ENCODE measurements at places on chromosomes 13 and 19.

- DNase-seq = no peak
These were observed 8.0 kb downstream of the IRF3 start for GRCh38 chr19:49657493-49658138.

DNA sequence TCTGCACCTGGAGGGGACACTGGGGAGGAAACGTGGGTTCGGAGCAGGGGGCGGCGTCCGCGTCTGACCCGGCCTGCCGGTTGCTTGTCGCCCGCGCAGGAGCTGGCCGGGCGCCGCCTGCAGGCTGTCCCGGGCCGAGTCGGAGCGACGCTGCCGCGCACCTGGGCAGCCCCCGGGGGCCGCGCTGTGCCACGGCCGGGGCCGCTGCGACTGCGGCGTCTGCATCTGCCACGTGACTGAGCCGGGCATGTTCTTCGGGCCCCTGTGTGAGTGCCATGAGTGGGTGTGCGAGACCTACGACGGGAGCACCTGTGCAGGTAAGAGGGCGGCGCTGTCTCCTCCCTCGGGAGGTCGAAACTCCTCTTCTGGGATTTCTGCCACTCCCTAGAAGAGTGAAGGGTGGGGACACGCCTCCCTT is 1.3 kb downstream of the ITGBL1 start:
- no peak for DNase-seq

DNA sequence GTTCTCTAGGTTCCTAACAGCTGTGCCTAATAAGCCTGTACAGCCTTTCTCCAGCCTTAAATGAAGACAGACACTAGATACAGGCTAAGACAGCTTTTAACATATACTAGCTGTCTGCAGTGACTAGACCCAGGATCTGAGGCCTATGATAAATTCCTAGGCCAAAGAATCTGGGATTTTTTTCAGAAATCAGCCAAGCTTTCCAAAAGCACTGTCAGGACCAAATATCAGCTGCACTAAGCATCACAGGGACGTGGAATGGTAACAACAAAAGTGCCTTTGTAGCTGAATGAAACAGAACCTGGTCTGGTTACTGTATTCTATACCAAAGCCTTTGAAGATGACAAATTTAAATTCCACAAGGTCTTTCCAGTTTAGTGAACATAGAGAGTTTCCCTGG is 77.9 kb upstream of the DOCK9 start:
- no peak for DNase-seq

DNA sequence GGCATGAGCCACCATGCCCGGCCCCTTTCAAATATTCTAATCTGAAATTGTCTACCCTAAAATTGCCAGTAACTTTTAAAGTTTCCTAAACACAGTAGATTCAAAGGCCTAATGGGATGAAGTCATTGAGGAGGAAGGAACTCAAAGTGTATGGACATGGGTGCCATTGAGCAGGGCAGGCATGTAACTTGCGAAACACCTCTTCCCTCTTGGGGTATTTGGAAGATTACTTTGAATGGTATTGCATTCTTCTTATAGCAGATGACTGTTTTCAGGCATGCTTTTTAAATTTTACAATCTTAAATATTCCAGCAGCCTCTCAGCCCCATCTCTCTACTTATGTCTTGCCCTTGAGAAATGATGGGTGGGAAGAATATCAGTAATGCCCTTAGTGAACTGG is 21.0 kb downstream of the TM9SF2 start:
- DNase-seq = peak; percentile 62

DNA sequence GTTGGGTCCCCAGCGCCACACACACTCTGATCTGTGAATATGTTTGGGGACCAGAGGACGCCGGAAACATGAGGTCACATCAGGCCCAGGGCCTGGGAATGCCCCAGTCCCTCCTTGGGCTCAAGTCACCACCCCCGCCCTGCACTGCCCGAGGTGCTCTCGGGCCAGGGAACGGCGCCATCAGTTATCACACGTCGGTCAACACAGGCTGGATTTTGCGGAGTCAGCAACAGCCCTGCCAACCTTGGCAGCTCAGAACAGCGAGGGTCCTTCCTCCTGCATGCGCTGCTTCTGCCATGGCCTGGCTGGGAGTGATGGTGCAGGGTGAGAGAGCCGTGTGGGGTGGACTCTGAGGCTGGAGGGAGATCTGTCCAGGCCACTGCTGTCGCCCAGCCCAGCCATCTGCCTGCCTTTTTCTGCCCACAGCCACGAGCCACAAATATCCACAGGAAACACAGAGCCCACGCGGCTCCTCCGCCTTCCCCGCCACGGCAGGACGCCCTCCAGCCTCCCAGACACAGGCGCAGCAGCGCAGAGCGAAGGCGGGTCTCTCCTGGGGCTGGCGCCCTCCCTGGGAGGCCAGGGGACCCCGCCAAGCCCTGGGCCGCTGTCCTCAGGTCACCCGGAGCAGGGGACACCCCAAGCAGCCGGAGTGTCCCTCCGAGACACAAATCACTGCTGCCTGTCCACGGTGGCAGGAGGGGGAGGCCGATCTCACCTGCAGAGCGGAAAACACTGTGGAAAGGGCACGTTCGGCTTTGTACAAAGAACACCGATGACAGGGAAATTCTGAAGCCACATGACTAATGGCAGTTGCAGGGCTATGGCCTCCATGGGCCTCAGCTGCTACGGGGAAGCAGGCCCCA is 31.6 kb upstream of the CACTIN start:
- DNase-seq = no peak

DNA sequence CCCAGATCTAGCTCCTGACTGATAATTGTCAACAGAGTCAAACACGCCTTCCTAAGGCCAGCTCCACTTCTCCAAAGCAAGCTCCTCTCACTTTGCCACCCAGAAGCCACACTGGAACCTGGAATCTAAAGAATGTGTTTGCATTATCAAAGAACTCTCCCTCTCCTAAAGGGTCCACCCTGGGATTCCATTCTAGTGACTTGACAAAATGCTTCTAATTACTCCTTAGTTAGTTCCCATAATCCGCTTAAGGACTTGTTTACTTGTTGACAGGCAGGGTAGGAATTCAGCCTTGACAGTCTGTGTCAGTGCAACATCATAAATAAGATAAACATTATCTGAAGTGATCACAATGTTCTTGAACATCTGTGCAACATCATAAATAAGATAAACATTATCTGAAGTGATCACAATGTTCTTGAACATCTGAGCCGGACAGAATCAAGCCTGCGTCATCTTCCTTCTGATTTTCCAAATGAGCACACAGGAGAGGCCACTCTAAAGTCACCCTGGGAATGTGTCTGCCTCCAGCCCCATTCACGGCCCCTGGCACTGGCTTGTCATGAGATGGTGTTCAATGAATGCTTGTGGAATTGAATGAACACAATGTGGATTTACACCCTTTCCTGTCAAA is 512.1 kb downstream of the IRS2 start:
- peak; percentile 89 for DNase-seq

GRCh38 chr13:113863524-113864272 is at the start of gene GAS6:
GAS6 (minus strand) TSS chr13:113864076; CDS start chr13:113863920, 156 bp downstream.
- DNase-seq = peak; percentile 35

- DNase-seq = peak; percentile 80
These were observed 279.8 kb downstream of the DNAJC15 start for GRCh38 chr13:43303033-43303729.

DNA sequence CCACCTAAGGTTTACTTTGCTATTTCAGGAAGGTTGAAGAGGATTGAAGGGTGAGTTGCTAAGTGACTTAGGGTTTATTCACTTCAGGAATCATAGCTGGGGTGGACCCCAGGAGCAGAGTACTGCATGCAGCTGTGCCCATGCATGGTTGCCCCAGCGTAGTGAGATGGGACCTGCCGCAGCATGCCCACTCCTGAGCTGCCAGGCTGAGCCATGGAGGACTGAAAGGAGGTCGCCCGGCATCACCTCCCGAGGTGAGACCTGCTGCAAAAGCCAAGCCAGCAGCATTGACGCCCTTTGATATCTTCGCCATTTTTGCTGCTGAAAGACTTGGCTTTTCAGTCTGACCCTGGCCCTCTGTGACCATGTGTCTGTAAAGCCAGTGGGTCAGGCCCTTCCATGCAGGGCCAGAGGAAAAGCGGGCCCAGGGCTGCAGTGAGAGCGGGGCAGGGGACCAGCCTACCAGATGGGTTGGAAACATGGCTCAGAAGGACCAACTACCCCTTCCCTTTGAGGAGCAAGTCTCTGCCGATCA is 9.9 kb downstream of the POP4 start:
- DNase-seq = no peak

DNA sequence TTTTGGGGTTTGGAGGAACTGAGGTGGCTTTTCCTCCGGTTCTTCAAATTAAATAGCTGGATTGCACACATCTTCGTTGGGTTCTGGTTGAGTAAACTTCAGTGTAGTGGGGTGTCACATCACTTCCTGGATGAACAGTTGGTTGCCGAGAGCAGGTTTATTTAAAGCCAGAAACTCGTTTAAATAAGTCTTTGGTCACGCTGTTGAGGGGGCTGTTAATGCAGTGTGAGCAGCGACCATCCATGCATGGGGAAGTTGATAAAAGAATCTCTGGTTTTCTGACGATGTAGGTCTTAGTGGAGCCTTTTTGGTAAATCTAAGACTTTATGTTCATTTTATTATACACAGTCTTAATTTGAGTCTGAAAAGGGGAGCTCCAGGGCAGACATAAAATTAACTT is 351.2 kb upstream of the ARGLU1 start:
- DNase-seq = peak; percentile 16

DNA sequence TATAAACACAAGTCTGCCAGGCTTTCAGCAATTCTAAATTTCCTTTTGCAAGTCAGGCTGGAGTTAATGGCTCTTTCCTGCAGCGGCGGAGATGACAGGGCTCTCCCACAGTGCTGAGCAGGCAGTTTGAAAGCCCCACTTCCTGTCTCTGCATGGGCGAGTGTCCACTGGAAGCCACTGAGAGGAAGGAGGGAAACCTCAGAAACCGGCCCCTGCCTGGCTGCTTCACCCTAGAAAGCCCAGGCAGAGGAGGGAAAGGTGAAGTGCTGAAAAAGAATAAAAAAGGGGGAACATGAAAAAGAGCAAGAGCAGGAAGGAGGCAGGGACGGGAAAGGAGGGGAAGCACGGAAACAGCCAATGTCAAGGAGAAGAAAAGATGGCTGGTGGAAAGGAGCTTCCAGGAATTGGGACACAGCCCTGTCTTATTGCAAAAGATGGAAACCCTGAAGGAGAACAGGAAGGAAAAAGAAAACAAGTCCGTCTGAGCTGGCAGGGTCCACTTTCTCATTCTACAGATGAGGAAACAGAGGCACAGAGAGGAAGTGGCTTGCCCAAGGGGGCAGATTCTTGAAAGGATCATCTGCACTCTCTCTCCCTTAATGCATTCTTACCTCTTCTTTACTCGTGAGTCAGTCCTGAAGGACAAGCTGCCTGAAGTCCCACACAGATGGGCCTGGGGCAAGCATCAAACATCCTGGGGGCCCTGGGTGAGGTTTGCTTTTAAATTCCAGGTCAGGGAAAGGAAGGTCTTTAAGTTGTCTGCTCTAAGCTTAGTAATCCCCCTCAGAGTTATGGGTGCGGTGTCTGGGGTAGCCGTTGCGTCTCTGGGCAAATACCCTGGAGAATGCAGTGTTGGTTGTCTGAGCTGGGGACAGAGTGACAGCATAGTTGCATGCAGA is 38.8 kb upstream of the ALOX5AP start:
- DNase-seq = no peak

DNA sequence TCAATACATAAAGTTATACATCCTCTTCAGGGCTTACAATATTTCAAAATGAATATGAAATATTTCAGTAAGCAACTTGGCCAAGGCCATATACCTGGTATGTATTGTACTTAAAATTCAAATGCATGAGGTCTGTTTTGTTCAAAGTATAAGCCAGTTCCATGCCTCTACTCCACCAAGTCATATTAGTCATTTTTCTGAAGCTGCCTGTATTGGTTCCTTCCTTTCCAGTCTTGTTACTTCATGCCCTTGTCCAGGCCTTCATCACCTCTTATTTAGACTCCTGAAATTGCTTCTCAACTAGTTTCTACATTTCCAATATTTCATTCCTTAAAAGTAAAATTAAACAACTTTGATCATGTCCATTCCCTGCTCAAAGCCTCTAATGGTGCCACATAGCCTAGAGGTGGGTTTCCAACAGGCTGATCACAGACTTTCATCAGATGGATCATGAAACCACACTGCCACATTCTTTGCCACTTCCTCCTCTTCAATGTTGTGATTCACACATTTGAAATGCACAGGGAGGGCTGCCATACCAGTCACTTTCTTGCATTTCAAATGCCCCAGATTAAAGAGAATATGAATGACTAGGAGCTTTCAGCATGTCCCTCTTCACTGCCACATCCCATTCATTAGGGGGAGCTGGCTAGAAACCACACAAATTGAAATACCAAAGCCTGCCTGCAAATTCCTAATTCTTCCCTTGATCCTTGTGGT is 424.1 kb upstream of the DACH1 start:
- DNase-seq = peak; percentile 44

GRCh38 chr13:74256969-74257368 is 122.8 kb upstream of the KLF12 start:
- DNase-seq = no peak

GRCh38 chr13:46317120-46317519 is 69.9 kb downstream of the RUBCNL start:
- peak; percentile 59 for DNase-seq

GRCh38 chr13:35954207-35954560 is 177.0 kb downstream of the DCLK1 start:
- no peak for DNase-seq

- DNase-seq = no peak
These were observed 375.3 kb downstream of the MTUS2 start for GRCh38 chr13:29195456-29195855.

DNA sequence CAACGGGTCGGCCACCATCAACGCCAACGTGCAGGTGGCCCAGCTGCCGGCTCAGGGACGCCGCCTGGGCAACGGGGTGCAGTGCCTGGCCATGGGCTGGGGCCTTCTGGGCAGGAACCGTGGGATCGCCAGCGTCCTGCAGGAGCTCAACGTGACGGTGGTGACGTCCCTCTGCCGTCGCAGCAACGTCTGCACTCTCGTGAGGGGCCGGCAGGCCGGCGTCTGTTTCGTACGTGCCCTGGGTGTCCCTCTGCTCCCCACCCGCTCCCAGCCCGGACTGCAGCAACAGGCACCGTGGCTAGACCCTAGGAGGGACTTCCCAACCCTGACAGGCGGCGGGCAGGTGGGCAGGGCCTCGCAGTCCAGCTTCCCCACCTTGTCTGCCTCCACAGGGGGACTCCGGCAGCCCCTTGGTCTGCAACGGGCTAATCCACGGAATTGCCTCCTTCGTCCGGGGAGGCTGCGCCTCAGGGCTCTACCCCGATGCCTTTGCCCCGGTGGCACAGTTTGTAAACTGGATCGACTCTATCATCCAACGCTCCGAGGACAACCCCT is 3.5 kb downstream of the ELANE start:
- no peak for DNase-seq

- no peak for DNase-seq
These were observed 124.4 kb downstream of the RNF17 start for GRCh38 chr13:24888291-24888931.

GRCh38 chr19:7742575-7742974 is 4.8 kb downstream of the CD209 start:
- no peak for DNase-seq

Data from fibroblast of pulmonary artery (primary cell).